ENCODE measurements at places on chromosomes 7 and 10.
A peak's percentile ranks its signal among the peaks of the same experiment; 100 is the strongest.

- DNase-seq: peak; percentile 36
These were observed 113.7 kb downstream of the CDK14 start for GRCh38 chr7:90709501-90710465.

DNA sequence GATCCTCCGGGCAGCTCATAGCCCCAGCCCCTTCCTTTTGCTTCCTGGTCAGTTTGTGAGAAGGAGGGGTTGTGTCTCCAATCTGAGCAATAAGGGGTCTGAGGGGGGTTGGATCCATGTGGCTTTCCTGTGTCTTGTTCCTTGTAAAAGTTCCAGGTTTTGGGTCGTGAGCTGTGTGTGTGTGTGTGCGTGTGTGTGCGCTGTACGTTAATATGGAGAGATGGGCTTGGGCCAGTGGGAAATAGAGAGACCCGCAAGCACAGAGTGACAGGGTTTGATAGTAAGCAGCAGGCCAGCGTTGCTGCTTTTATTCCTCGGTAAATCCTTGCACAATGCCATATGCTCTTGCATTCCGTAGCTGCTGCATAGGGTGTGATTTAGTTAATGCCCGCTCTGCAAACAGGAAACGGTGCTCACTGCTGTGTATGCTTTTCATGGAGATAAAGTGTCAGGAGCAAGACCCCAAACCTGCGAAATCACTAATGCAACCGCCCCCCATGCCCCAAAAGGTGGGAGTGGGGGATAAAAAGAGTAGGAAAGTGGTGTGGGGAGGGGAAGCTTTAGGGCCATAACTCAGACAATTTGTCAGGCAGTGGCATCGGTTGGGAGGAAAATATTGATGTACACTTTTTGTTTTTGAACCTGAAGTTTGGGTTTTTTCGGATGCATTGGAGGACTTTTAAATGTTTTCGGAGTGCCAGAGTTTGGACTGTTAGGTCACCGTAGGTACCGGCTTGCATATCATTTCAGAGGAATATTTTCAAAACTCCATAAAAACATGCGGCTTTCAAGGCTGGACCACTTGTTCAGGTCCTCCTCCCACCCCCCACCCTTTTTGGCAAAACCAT is 108.7 kb downstream of the TCF7L2 start:
- no peak for DNase-seq

- DNase-seq: no peak
These were observed 48.1 kb upstream of the PLEKHA1 start for GRCh38 chr10:122326385-122326784.

- no peak for DNase-seq
These were observed 12.3 kb downstream of the DDIT4 start for GRCh38 chr10:72285972-72286521.

- DNase-seq: no peak
These were observed 75.4 kb downstream of the CFTR start for GRCh38 chr7:117555260-117555659.

DNA sequence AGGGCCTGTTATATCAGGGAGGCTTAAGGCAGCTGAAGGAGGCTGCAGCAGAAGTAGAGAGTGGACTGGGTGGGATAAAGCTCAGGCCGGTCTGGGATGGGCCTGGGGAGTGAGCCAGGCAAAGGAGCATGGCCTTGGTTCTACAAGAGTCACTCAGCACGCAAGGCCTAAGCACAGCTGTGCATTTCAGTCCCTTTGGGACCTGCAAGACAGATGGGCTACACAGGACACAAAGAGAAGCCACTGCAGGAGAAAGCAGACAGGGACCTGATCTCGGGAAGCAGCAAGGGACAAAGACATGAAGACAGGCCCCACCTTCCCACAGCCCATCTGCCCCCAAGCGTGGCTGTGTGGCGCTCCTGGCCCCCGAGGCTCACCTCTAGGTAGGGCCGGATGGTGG is 29.4 kb downstream of the RRP12 start:
- no peak for DNase-seq

DNA sequence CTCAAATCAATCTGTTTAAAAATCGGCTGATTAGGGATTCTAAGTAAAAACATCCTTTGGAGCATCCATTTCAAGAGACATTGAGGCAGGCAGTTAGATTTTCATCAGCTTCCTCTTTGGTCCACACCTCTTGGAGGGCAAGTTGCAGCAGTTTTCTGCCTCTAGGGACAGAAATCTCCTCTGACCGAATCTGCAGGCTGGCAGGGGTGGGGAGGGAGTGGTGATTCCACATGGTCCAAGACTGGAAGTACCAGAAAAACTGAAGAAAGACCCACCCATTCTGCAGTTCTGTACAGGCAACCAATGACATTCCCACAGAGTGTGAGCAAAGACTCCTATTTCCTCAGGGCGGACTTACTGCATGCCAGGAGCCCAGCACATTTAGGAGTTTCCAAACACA is 29.0 kb downstream of the FGFBP3 start:
- DNase-seq: no peak

DNA sequence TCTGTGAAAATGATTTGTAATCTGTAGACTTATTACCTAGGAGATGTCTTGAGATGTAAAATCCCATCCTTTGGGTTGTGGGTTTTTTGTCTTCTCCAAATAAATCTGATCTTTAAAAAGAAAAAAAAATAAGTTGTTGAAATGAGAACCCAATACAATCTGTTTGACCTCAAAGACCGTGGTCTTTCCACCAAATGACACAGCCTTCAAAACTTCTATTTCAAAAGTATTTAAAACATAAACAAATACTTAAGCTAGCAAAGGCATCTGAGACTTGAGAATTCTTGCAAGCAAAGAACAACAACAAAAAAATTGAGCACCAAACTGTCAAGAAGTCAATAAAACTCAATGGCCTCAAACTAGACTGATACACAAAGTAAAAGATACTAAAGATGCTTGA is 67.9 kb upstream of the HECW1 start:
- no peak for DNase-seq

- no peak for DNase-seq
These were observed 49.4 kb downstream of the CXCL12 start for GRCh38 chr10:44335330-44336021.

- peak; percentile 88 for DNase-seq
These were observed 83.9 kb upstream of the PDLIM1 start for GRCh38 chr10:95374597-95375209.

GRCh38 chr7:26423436-26423835 is 131.8 kb downstream of the SNX10 start:
- DNase-seq: no peak

- no peak for DNase-seq
These were observed 10.8 kb upstream of the SEMA3C start for GRCh38 chr7:80929619-80930018.

- no peak for DNase-seq
These were observed 125.7 kb upstream of the CDK1 start for GRCh38 chr10:60652628-60653027.

GRCh38 chr10:71408436-71409225 is 11.9 kb downstream of the CDH23 start:
- no peak for DNase-seq

- DNase-seq: no peak
These were observed 197.6 kb upstream of the FZD1 start for GRCh38 chr7:91066627-91067026.

GRCh38 chr7:155282671-155283070 is 15.0 kb upstream of the INSIG1 start:
- DNase-seq: peak; percentile 75

DNA sequence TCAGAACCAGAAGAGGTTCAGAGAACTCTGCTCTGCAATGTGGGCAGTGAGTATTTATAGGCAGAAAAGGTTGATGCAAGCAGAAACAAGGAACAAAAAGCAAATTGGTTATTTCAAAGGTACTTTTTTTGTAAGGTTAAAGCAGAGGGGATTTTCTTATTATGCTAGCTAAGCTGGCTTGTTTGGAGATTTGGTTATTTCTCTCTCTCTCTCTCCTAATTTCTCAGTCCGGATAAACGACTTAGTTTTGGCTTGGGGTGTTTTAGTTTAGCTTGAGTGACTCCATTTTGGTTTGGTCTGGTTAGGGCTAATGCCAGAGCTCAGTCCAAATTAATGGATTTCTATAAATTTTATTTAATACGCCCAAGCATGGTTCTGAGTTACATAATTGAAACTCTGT is 566.8 kb downstream of the SH2D4B start:
- DNase-seq: no peak

GRCh38 chr10:33524966-33525365 is 190.5 kb upstream of the NRP1 start:
- DNase-seq: no peak

DNA sequence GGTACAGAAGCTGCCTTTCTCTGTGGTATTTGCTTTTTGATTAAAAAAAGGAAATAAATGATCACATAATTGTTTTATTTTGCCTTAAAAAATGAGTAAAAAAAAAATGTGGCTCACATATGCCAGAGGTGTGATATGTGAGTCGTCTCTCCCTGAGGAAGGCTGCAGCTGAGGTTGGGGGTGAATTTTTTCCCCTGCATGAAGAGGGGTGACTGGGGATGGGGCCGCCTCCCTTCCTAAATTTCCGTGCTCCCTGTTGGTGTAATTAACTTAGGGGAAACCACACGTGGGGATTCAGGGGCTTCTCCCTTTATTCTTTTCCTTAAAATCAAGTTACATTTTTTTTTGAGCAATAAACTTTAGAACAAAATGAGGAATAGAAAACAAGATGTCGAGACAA is 35.4 kb downstream of the MGMT start:
- DNase-seq: no peak

GRCh38 chr7:46716926-46717325 is 795.9 kb upstream of the IGFBP3 start:
- DNase-seq: no peak

DNA sequence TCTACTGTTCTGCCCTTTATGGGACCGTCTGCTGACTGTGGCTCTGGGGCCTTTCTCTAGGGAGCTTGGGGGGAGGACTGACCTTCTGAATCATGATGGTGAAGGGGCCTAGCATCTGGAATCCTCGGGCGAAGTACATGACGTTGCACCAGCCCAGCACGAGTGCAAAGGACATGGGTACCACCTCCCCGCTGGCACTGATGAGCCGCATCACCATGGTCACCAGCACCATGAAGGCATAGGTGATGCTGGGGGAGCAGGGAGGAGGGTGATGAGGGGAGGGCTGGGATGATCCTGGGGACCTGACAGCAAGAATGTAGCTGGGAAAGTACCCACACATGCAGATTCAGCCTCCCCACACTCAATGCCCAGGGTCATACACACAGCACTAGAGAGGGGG is 11.1 kb downstream of the TRPV6 start:
- DNase-seq: no peak

DNA sequence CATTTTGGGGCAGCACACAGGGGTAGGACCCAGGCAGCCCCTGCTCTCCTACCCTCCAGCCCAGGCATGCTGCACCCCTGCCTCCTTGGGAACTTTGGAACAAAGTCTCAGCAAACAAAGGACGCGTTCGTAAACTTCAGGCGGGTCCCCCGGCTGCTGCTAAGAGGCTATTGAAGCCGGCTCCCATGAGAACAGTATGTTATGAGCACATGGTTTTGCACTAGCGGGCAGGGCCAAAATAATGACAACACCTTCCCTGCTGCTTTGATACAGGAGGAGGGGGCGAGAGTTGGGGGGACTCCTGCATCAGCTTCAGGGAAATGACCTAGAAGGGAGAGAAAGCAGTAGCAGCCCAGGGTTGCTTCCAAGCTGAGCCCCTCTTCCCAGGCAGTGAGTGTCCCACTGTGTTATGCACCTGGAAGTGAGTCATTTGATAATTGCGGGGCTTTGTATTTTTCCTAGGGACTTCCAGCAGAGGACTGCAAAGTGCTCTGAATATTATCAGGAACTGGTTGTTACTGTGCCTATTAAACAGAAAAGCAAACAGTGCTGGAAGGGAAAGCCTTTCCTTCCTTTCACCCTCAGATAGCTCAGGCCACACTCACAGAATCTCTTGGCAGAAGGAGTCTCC is 6.9 kb downstream of the ITPRIP start:
- no peak for DNase-seq
